ENCODE measurements at places on chromosomes 7 and 10.

DNA sequence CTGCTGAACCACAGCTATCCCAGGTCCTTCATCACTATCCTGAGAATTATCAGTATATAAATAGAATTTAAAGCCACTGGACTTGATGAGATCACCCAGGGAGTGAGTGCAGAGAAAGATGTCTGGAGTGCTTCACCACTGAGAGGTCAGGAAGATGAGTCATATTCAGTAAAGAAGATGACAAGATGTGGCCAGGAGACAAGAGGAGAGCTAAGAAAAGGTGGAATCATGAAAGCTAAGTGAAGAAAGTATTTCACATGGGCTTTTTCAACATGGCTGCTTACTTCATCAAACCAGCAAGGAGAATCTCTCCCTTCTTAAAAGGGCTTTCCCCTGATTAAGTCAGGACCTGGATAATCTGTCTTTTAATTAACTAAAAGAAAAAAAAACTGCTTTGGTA is 9.1 kb upstream of the PRKAR2B start:
- DNase-seq = no peak

DNA sequence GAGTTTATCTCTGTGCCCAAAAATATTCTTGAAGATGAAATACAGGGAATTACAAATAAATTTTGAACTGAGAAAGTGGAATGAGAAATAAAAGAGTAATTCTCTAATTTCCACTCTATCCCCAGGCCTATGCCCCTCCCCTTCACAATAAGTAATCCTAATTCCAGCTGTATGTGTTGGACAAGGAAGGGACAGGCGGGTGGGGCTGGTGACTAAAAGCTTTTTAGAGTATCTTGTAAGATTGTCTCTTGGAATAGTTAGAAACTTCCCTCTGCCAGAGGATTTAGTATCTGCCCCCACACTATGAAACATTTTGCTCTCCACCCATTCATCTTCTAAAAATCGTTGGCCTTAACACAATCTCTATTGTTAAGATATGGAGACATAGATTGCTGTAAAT is 199.2 kb downstream of the MBL2 start:
- DNase-seq = no peak

DNA sequence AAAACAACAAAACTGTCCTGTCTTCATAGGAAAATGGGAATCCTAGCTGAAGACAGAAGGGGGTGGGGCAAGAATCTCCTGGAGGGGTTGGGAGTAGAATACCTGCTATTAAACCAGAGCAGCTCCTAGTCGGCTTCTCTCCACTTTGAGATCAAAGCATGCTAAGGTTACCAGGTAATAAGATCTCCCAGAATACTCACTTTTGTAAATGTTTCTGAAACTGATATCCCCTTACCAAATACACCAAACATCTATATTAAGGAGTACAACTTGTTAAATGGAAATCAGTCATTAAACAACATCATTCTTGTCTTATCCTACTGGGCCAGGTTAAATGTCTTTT is 29.5 kb upstream of the DAGLB start:
- no peak for DNase-seq

- peak; percentile 18 for DNase-seq
Observed at GRCh38 chr10:26725837-26726727, 28.6 kb downstream of the PDSS1 start.

DNA sequence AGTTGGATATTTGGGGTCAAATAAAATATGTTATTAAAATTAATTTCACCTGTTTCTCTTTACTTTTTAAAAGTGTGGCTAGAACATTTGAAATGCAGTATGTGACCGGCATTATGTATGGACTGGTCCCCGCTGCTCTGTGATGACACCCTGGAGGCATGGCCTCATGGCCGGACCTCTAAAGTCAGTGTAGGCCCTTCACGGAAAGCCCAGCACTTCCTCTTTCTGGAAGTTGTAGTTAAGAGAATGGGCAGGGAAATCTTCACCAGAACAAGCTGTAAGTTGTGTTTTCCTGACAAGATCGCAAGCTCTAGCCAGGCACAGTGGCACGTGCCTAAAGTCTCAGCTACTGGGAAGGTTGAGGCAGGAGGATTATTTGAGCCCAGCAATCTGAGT is 38.3 kb upstream of the SRGN start:
- DNase-seq = no peak

Measured in stimulated activated CD4-positive, alpha-beta T cell treated with anti-CD3 and anti-CD28 coated beads, Interleukin-2, amount 100 ng/mL, for 4 hours (primary cell).